ENCODE measurements at places on chromosomes 2 and 18.

DNA sequence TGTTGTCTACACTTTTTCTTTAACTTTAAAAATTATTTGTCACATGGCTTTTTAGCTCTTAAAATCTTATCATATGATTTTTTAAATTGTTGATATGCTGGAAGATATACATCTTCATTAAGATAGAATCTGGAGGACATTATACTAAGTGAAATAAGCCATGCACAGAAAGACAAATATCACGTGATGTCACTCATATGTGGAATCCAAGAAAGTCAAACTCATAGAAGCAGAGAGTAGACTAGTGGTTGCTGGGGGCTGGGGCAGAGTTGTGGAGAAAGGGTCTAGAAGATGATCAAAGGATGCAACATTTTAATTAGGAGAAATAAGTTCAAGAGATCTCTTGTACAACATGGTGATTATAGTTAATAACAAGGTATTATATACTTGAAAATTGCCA is 280.9 kb downstream of the GULP1 start:
- H3K27ac ChIP-seq: no peak overlapping the region
- DNase-seq: no peak
- no peaks in the 10 kb centered on the region for H3K36me3 ChIP-seq
- no peaks in the 10 kb centered on the region for H3K27me3 ChIP-seq
- no peaks in the 10 kb centered on the region for H3K4me1 ChIP-seq
- H3K4me3 ChIP-seq: no peak overlapping the region

DNA sequence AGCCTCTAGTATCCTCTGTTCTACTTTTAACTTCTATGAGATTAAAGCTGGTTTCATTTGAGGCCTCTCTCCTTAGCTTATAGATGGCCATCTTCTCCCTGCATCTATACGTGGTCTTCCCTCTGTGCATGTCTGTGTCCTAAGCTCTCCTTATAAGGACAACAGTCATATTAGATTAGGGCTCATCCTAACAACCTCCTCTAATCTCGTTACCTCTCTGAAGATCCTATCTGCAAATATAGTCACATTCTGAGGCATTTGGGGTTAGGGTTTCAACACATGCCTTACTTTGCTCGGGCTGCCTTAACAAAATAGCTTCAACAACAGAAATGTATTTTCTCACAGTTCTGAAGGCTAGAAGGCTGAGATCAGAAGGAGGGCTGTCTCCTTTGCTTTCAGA is 11.6 kb upstream of the APOB start:
- no peaks in the 10 kb centered on the region for H3K4me1 ChIP-seq
- no peaks in the 10 kb centered on the region for H3K36me3 ChIP-seq
- no peak for DNase-seq
- H3K4me3 ChIP-seq: no peak overlapping the region

GRCh38 chr2:49129034-49129433 is 25.3 kb downstream of the FSHR start:
- H3K27ac ChIP-seq: no peak overlapping the region
- no peak for DNase-seq
- H3K36me3 ChIP-seq: no peaks in the 10 kb centered on the region
- H3K4me3 ChIP-seq: no peak overlapping the region
- H3K4me1 ChIP-seq: no peaks in the 10 kb centered on the region

DNA sequence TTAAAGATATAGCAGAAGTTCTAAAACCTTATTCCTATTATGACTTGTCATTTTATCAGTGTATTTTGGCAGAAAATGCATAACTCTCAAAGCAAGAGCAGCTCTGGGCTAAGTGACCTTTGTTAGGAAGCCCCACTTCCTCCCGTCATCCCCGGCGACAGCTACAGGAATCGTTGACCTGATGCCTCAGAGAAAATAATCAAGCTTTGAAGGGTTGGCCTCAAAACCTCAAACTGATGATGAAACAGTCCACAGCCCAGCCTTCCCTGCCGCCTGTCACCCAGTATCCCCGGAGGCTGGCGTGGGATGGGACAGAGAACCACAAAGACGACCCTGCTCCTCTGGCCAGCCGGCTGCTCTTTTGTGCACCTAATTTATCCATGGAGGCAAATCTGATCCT is 65.3 kb downstream of the KCNF1 start:
- peaks cover 29% of the 10 kb centered on the region for H3K27me3 ChIP-seq
- no peak for DNase-seq
- H3K4me3 ChIP-seq: no peak overlapping the region
- no peak overlapping the region for H3K27ac ChIP-seq

GRCh38 chr18:70576276-70577022 is 287.6 kb downstream of the SOCS6 start:
- no peaks in the 10 kb centered on the region for H3K36me3 ChIP-seq
- H3K4me1 ChIP-seq: no peaks in the 10 kb centered on the region
- H3K27ac ChIP-seq: no peak overlapping the region
- no peak for DNase-seq

GRCh38 chr2:216234106-216234505 is 125.0 kb downstream of the XRCC5 start:
- peaks cover 14% of the 10 kb centered on the region for H3K36me3 ChIP-seq
- peaks cover 4% of the 10 kb centered on the region for H3K4me1 ChIP-seq
- no peak overlapping the region for H3K4me3 ChIP-seq
- no peaks in the 10 kb centered on the region for H3K27me3 ChIP-seq
- H3K27ac ChIP-seq: no peak overlapping the region

- H3K27ac ChIP-seq: no peak overlapping the region
- no peaks in the 10 kb centered on the region for H3K4me1 ChIP-seq
- H3K4me3 ChIP-seq: no peak overlapping the region
- DNase-seq: no peak
Measured at GRCh38 chr18:62991959-62992358, 276.6 kb downstream of the PHLPP1 start.

DNA sequence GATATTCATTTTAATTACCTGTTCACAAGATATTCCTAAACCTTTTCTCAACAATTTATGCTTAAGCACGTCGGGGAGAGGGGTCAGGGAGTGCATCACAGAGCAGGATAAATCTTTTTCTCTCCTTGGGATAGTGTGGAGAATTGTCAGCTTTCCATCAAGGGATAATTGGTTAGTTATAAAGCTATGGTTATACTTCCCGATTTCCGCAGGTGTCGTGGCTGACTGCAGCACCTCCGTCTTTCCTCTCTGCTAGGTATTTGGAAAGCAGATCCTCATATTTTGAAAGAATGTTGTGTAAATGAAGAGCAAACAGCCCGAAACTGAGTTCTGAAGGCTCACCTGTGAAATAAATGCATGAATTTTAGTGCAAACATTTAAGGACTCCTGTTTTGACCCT is 778 bp downstream of the DYNC2LI1 start:
- no peaks in the 10 kb centered on the region for H3K36me3 ChIP-seq
- H3K4me1 ChIP-seq: peaks cover 20% of the 10 kb centered on the region
- H3K4me3 ChIP-seq: peak overlapping the region; percentile 96
- DNase-seq: no peak
- peak overlapping the region; percentile 67 for H3K27ac ChIP-seq

DNA sequence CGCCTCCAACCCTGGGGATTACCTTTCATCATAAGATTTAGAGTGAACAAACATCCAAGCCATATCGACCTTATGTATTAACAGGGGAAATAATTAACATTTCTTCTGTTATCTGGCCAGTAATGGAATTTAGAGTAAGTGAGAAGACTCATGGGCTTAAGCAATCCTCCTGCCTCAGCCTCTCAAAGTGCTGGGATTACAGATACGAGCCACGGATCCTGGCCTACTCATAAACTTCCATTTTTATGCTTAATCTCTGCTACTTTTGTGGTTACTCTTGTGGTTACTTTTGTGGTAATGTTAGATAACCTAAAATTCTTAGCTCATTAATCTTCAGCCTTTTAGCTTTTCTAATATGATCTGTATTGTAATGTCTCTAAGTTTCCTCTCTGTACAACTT is 159.3 kb upstream of the SLC8A1 start:
- H3K27me3 ChIP-seq: no peaks in the 10 kb centered on the region
- H3K27ac ChIP-seq: no peak overlapping the region
- no peaks in the 10 kb centered on the region for H3K36me3 ChIP-seq
- no peak for DNase-seq
- no peak overlapping the region for H3K4me3 ChIP-seq

DNA sequence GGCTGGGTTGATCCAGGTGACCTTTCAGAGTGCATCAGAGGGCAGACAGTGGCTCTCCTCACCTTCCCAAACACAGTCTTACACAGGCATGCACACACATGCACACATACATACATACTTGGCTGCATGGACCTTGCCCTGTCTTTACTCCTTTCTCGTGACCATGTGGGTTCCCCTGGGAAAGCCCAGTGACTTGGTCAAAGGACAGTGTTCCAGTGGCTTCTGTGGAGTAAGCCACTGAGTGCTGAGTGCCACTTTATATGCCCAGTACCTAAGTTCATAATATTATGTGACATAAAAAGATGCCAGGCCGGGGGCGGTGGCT is 249.4 kb downstream of the MYCN start:
- no peak overlapping the region for H3K27ac ChIP-seq
- H3K27me3 ChIP-seq: no peaks in the 10 kb centered on the region
- no peaks in the 10 kb centered on the region for H3K4me1 ChIP-seq
- H3K36me3 ChIP-seq: no peaks in the 10 kb centered on the region

DNA sequence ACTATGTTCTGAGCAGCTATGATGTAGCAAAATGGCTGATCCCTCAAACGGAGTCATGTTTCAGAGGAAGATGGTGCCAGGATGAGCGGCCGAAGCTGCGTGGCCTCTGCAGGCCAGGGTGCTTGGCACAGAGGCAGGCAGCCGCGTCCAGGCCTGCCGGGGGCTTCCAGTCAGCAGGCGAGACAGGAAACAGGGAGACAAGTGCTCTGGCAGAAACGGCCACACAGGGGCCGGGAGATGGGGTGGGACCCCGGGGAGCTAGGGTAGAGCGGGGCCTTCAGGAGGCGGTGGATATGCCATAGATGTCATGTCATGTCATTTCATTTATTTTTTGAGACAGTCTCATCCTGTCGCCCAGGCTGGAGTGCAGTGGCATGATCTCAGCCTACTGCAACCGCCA is 50.7 kb downstream of the EIPR1 start:
- no peak for DNase-seq
- H3K4me3 ChIP-seq: no peak overlapping the region
- no peaks in the 10 kb centered on the region for H3K4me1 ChIP-seq

- H3K36me3 ChIP-seq: no peaks in the 10 kb centered on the region
- no peak overlapping the region for H3K4me3 ChIP-seq
- H3K4me1 ChIP-seq: no peaks in the 10 kb centered on the region
Measured at GRCh38 chr2:178320011-178320585, 125.8 kb downstream of the OSBPL6 start.

- peaks cover 14% of the 10 kb centered on the region for H3K27me3 ChIP-seq
- H3K4me1 ChIP-seq: no peaks in the 10 kb centered on the region
- DNase-seq: no peak
- no peak overlapping the region for H3K4me3 ChIP-seq
- no peaks in the 10 kb centered on the region for H3K36me3 ChIP-seq
Measured at GRCh38 chr18:74446631-74447403, 10.3 kb downstream of the DIPK1C start.

DNA sequence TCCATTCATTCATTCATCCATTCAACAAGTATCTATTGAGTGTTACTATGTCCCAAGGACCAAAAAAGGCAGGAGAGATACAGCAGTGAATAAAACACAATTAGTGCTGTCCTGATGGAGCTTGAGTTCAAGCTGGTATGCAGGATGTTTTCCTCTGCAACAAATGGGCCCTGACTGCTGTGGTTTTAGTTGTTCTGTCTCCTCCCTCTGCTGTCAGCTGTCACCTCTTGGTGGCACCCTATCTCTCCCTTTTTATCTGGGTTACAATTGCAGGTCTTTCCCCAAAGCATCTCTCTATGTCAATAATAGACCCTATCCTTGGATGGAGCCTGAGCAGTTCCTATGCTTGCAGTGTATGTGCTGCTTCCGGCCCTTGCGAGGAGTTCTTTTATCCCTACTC is 304.8 kb downstream of the PDE11A start:
- H3K4me3 ChIP-seq: no peak overlapping the region
- H3K36me3 ChIP-seq: no peaks in the 10 kb centered on the region
- peaks cover 5% of the 10 kb centered on the region for H3K4me1 ChIP-seq
- H3K27ac ChIP-seq: no peak overlapping the region

- no peaks in the 10 kb centered on the region for H3K4me1 ChIP-seq
- no peak overlapping the region for H3K27ac ChIP-seq
- H3K4me3 ChIP-seq: no peak overlapping the region
- no peak for DNase-seq
Measured at GRCh38 chr2:239574434-239575156, 173.8 kb upstream of the HDAC4 start.

DNA sequence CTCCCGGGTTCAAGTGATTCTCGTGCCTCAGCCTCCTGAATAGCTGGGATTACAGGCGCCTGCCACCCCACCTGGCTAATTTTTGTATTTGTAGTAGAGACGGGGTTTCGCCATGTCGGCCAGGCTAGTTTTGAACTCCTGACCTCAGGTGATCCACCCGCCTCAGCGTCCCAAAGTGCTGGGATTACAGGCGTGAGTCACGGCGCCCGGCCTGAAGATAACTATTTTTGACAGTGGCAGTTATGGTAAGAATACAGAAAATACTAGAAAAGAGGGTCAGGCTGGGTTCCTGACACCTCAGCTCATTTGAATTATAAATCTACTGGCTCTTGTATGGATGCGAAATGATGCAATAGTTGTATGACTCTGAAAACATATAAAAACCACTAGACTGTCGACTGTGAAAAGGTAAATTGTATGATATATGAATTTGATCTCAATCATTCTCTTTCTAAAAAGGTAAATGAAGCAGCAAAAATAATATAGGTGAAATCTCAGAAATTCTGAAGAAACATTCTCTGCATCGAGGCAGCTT is 11.1 kb upstream of the DGKD start:
- H3K27ac ChIP-seq: no peak overlapping the region
- peaks cover 3% of the 10 kb centered on the region for H3K4me1 ChIP-seq
- no peaks in the 10 kb centered on the region for H3K36me3 ChIP-seq
- no peak overlapping the region for H3K4me3 ChIP-seq

DNA sequence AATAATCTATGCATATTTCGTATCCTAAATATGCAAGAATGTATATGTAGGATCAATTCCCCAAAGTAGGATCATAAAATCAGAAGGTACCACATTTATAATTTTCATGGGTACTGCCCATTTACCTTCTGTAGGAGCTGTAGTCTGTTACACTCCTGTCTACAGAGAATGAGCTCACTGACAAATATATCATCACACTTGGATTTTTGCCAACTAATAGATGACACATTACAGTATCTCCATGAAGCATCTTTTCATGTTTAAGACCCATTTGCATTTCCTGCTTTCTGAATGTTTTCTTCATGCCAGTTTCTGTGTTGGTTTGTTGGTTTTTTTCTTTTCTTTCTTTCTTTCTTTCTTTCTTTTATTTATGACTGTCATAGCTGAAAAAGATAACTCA is 70.9 kb upstream of the EML6 start:
- DNase-seq: no peak
- no peak overlapping the region for H3K4me3 ChIP-seq
- no peaks in the 10 kb centered on the region for H3K27me3 ChIP-seq
- no peak overlapping the region for H3K27ac ChIP-seq
- H3K36me3 ChIP-seq: peaks cover 79% of the 10 kb centered on the region

DNA sequence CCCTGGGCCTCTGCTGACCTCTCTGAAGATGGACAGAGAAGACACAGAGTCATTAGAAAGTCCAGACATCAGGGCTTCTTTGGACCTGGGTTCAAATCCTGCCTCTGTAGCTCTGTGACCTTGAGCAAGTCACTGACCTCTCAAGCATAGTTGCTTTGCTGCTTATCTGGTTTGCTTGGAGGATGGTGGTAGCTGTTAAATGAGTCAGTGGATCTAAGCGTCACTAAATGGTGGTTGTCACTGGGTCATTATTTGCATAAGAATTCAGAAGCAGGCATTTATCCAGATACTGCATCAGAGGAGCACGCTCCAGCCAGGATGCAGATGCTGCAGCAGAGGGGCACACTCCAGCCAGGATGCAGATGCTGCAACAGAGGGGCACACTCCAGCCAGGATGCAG is 229.2 kb downstream of the GLI2 start:
- H3K27ac ChIP-seq: no peak overlapping the region
- no peaks in the 10 kb centered on the region for H3K4me1 ChIP-seq
- H3K36me3 ChIP-seq: no peaks in the 10 kb centered on the region
- H3K4me3 ChIP-seq: no peak overlapping the region
